ENCODE measurements at places on chromosomes 4 and X. TPM values are rescaled to one million over a fixed set of nuclear protein-coding genes. Genes with fewer than 3 reads are reported as not detected.

GRCh38 chr4:120017939-120018692 lies 48.5 kb downstream of the MAD2L1 start:
- DNase-seq: no peak

DNA sequence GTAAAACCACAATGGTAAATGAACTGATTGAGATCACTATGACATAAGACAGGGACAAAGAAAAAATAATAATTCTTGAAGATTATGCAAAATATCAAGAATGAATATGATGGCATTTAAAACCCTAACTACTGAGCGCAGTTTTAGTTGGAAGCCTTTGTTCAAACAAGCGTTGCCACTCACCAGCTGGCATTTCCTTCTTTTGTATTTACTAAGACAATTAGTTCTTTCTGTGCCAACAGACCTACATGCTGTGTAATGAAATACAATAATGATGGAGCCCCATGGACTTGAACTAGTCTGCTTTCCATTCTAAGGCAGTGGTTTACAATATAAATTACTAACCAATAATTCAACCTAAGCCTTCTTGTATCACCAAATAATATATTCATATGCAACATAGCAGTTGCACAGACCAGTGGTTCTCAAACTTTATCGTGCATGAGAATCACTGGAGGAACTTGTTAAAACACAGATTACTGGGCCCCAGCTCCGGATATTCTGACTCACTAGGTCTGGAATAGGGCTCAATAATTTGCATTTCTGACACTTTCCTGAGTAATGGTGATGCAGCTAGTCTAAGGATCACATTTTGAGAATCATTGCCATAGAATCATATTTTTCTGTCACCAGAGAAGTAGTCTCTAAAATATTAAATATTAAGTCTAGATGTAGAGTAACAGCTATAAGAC lies 196.4 kb upstream of the MAGEB18 start:
- no peak for DNase-seq

The F9 gene
- total RNA-seq: not detected

GRCh38 chr4:124426279-124426678 lies 286.3 kb downstream of the ANKRD50 start:
- DNase-seq: no peak

The SH3D19 gene
- total RNA-seq: not detected

DNA sequence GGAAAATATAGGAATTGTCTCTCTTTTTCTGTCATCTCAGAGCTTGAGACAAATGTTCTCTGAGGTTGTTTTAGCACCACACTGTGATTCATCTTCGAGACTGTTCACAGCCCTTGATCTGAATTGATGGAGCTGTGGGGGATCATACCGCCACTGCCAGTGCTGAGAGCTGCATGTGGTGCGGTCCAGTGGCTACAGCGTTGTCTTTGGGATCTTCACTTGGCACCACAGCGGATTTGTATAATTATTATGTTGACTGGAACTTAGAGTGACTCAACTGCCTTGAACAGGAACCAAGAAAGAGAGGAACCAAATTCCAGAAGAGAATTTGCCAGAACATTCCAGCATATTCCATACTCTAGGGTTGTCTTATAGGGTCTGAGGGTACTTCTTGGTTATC lies 29.1 kb downstream of the TBL1X start:
- DNase-seq: no peak

GRCh38 chrX:30951003-30951402 lies 61.9 kb upstream of the TAB3 start:
- DNase-seq: no peak

The C4orf36 gene
- total RNA-seq: not detected

DNA sequence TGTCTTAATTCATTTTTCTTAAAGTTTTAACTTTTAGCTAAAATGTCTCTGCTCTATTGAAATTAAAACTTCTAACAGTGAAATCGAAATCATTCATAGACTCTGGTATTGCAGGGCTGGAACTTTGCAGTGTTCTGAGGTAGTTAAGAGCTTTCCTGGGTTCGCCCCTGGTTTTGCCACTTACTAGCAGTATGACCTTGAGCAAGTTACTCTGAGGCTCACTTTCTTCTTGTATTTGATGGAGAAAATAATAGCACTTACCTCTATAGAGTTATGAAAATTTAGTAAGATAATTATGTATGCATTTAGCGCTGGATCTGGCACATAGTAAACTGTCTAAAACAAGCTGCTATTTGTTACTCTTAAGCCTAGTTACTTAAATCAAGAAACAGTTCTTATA lies 1.7 kb downstream of the SLAIN2 start:
- no peak for DNase-seq

The ZNF732 gene
- 0.25 TPM for total RNA-seq

The TMPRSS11B gene
- total RNA-seq: not detected

DNA sequence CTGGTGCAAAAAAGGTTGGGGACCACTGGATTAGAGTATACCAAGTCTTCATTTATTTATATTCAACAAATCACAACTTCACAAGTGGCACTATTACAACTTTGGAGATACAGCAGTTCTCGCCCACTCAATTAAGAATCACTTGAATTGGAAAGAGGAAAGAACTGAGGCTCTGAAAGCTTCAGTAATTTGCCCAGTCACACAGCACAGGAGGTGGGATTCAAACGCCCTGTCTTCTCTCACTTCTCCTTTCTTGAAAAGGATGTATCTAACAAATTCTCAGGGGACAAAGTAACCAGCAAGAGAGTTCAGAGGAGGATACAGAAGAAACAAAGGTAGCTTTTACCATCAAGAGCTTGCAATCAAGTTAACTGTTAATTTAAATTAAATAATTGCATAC lies 12.4 kb downstream of the SMIM14 start:
- DNase-seq: peak; percentile 95

The BEX2 gene
- total RNA-seq: 31.5 TPM

The CPLX1 gene
- 3.1 TPM for total RNA-seq

The SMIM31 gene
- total RNA-seq: not detected

- no peak for DNase-seq
Observed at GRCh38 chr4:113440371-113440770, 321.2 kb downstream of the CAMK2D start.

- DNase-seq: no peak
Observed at GRCh38 chrX:72254816-72255215, 16.0 kb upstream of the ERCC6L start.

GRCh38 chr4:53476232-53477037 lies 99.0 kb downstream of the FIP1L1 start:
- no peak for DNase-seq

DNA sequence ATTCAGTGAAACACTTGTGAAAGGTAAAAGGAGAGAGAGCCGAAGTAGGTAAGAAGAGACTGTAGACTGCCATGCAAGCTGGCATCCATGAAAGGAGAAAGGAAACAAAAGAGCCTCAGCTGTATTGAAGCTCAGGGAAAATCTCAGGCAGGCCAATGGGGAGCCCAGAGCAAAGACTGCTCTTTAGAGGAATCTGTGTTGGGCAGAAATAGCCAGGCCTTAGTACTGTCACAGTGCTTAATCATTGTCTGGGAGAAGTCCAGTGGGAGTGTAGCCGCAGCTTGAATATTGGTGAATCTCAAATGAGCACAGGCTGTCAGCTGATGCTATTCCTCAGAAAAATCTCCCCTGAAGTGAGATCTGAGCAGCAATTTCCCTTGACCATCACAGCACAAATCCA lies 27.6 kb downstream of the CYLC1 start:
- DNase-seq: no peak

GRCh38 chr4:60648774-60649173 lies 551.4 kb upstream of the ADGRL3 start:
- no peak for DNase-seq

The DGAT2L6 gene
- total RNA-seq: not detected

The FAM9B gene
- not detected for total RNA-seq

GRCh38 chr4:178427663-178428062 lies 985.4 kb upstream of the AGA start:
- no peak for DNase-seq

DNA sequence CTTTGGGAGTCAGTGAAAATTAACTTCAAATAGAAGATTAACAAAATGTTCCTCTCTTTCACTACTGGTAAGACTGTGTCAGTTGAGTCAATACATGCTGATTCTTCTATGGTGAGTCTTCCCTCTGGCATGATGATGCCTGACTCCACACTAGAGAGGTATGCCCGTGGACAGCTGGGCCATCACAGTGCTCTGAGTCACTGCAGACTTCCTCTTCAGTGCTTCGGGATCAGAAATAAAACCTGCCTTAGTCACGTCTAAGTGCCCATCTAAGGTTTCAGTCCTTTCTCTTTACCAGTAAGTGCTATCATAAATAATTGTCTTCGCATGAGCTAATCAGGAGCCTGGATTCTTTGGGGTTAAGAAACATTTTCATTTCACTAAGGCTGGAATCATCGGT lies 1.6 kb upstream of the ASB5 start:
- no peak for DNase-seq

The BMPR1B gene
- total RNA-seq: not detected

- DNase-seq: no peak
Observed at GRCh38 chrX:4663085-4663484, 949.6 kb upstream of the PRKX start.

The LPAR4 gene
- total RNA-seq: not detected

DNA sequence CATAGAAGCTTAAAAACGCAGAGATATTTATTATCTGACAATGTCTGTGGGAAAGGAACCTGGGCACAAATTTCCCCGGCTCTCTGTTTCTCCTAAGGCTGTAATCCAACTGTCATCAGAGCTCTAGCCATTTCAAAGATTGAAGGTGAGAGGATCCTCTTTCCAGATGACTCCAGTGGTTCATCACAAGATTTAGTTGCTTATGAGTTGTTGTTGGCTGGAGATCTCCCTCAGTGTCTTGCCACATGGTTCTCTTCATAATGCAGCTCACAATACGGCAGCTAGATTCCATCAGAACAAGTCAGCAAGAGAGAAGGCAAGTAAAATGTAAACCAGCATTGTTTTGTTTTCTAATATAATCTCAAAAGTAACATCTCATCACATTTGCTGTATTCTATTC lies 369.4 kb downstream of the GASK1B start:
- no peak for DNase-seq

DNA sequence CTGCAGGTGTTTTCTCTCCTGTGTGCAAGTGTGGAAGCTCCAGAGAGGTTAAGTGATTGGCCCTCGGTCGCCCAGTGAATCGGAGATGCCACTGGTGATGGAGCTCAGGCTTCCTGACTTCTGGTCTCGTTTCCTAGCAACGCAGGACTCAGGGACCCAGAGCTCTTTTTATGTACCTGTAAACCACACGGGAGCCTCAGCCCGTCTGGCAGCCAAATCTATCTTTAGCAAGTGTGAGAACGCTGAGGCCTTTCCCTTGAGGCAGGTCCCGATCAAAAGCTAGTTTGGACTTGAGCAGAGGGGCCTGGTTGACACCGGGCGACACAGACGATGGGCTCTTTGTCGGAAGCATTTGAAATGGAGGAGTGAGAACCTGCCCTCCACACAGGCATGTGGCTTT lies 116.8 kb downstream of the SORCS2 start:
- no peak for DNase-seq

- DNase-seq: no peak
Observed at GRCh38 chr4:62901101-62901500, 1508.1 kb downstream of the TECRL start.

The USP17L26 gene
- not detected for total RNA-seq
